ENCODE measurements at places on chromosomes 13 and 19.

- DNase-seq, result no peak
Observed at GRCh38 chr13:46320821-46321220, 66.2 kb downstream of the RUBCNL start.

- DNase-seq, result no peak
Observed at GRCh38 chr13:30502237-30502636, 36.5 kb upstream of the HMGB1 start.

DNA sequence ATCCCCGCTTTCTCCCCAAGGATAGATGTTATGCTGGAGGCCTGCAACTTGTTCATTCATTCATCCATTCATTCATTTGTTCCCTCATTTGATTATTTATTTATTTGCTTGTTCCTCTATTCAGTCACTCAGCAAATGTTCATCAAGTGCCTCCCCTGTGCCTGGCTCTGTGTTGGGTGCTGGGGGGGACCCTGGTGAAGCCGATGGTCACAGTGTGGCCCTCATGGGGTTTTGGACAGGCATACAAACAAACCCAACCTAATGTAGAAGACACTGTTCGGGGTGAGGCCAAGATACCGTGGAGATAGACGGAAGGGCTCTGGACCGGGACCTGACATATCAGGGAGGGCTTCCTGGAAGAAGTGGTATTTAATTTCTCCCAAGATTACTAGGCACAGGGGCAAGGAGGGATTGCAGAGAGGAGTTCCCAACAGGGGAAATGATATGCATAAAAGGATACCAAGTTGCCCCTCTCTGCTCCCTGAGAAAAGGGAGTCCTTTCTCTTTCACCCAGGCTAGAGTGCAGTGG, 58.1 kb downstream of the ZNF536 start:
- no peak for DNase-seq

GRCh38 chr19:43498233-43498842, 6.2 kb downstream of the PHLDB3 start:
- DNase-seq, result no peak

GRCh38 chr13:21033856-21034602, 27.4 kb downstream of the LATS2 start:
- DNase-seq, result no peak

GRCh38 chr19:33641261-33641660, 19.5 kb downstream of the CHST8 start:
- no peak for DNase-seq

DNA sequence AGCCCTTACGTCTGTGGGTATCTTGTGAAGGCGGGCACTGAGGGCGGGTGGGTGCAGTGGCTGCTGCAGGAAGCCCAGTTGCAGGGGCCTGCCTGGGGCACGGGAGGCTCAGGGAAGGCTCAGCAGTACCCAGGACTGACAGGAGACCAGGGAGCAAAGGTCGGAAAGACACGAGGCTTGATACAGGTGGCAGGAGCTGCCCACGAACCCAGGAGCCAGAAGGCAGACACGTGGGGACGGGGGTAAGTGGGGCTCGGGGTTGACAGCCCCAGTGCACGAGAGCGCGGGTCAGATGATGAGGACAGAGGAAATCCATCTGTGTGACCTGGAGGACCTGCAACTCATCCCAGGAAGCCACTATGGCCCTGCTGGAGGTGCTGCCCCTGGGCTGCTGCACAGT, 25.3 kb downstream of the ELAVL1 start:
- no peak for DNase-seq

GRCh38 chr19:43618921-43619261, 538 bp downstream of the ZNF428 start:
- peak; percentile 79 for DNase-seq

DNA sequence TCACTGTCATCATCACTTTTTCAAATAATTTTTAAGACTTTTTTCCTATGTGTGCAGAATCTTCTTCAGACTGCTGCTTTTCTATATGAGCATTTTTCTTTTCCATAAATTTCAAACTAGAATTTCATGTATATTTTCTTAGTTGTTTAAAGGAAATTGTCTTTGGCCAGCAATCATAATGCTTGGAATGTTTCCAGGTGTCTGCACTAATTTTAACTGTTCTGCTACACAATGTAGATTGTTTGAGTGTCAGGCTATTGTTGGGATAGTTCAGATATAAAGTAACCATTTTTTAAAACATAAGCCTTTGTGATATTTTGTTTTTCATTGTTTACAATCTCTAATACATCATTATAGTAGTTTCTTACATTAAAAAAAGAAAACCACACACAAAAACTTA, 1418.5 kb downstream of the EFNB2 start:
- no peak for DNase-seq

DNA sequence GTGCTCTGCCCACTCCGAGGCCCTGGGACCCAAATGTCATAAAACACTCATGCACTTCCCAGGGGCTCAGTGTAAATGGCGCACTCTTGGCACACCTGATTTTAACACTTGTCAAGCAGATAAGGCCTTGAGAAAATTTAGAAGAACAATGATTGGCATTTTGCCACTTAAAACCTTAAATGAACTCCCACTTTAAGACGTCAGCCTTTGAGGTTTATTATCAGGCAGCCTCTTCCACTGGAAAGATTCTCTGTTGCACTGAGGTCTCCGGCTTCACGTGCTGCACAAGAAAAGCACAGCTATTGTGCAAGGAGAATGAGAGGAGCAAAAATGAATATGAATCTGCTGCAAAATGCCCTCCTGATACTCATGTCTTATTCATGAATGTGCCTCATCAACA, 38.5 kb upstream of the ATP11A start:
- DNase-seq, result no peak

- no peak for DNase-seq
Observed at GRCh38 chr19:33413426-33413725, 39.9 kb downstream of the CEBPG start.

DNA sequence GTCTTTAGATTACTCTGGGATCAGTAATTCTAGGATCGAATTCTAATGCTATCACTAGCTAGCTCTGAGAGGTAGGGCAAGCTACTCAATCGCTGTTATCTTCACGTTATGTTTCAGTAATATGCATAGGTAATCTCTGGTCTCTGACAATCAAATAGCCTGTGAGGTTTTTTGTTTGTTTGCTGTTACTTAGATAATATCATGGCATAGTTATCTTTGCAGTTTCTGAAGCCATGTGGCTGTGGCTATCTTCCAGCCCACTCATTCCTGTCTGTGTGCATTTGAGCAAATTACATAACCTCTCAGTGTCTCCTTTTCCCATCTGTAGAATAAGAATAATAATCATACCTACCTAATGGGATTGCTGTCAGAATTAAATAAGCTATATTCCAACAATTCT, 330.2 kb downstream of the PCDH9 start:
- DNase-seq, result no peak

DNA sequence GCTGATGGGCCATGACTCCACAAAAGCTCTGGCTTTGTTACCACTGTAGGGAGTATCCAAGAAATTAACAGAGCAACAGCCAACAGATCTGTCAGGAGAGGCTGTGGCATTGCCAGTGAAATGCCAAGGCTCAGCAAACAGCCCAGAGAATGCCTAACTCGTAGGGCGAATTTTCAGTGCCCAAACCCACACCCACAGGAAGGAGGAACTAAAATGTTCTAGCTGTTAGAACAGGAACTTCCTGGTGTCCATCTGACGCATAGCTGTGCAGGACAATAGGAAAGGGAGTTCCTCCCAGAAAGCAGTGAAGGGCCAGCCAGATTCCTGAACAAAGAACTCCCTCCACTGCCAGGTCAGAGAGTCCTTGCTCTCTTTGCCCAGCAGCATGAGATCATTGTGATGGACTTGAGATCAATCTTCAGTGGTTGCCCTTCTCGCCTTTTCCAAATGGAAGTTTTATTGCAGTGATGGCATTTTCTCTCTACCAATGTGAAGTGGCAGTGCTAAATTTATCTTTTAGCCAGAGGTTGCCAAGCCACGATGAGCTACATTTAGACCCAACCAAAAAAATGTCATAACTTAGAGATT, 224.2 kb upstream of the STARD13 start:
- no peak for DNase-seq

GRCh38 chr19:45342911-45343310, 2.4 kb downstream of the KLC3 start:
- DNase-seq, result no peak

GRCh38 chr19:30105316-30105715, 163.3 kb downstream of the URI1 start:
- DNase-seq, result no peak

DNA sequence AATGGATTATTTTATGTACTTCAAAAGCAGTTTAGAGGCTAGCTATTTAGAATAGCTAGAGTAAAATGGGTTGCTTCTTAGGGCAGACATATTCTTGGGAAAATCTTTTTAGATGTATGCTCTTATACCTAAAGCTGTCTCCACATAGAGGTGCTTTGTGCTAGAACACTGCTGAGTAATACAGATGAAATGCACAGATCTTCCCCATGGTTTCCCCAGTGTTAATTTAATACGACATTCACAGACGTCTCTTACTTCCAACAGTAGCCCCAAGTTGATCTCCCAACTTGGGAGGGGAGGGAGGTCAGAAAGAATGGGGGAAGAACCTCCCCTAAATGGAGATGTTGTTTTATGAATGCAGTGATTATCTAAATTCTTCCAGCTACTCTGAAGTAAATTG, 16.9 kb downstream of the NALCN start:
- no peak for DNase-seq

GRCh38 chr13:59475911-59476310, 687.8 kb downstream of the DIAPH3 start:
- no peak for DNase-seq

DNA sequence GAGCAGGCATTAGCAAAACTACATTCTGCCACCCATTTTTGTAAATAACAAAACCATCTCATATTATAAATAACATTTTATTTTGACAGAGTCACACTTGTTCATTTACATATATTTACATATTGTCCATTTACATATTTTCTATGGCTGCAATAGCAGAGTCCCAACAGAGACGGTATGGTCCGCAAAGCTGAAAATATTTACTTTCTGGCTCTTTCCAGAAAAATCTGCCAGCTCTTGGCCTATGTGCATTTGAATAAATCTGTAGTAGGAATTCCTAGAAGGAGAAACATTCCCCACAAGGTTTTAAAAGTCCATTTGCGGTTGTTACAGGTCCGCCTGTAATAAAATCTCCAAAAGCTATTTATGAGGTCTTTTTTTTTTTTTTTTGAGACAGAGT, 5.7 kb upstream of the TSPAN16 start:
- DNase-seq, result no peak

DNA sequence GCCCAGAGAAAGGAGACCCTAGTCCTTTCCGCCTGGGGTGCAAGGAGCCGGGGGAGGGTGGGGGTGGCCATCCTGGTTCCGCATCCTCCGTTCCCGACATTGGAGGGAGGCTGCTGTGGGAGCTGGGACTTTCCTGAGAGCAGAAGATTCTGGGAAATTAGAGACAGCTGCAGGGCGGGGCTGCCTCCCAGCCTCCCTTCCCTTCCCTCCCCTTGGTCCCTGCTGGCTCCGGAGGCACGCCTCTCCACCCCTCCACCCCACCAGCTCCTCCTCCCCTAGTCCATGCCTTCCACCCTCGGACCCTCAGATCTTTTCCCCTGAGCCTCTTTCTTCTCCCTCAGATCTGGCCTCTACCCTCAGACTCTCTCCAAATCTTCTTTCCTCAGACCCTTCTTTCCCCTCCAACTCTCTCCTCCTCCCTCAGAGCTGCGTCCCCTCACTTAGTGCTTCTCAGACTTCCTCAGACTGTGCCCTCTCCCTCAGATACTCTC, 3.1 kb upstream of the BCL3 start:
- DNase-seq, result no peak

DNA sequence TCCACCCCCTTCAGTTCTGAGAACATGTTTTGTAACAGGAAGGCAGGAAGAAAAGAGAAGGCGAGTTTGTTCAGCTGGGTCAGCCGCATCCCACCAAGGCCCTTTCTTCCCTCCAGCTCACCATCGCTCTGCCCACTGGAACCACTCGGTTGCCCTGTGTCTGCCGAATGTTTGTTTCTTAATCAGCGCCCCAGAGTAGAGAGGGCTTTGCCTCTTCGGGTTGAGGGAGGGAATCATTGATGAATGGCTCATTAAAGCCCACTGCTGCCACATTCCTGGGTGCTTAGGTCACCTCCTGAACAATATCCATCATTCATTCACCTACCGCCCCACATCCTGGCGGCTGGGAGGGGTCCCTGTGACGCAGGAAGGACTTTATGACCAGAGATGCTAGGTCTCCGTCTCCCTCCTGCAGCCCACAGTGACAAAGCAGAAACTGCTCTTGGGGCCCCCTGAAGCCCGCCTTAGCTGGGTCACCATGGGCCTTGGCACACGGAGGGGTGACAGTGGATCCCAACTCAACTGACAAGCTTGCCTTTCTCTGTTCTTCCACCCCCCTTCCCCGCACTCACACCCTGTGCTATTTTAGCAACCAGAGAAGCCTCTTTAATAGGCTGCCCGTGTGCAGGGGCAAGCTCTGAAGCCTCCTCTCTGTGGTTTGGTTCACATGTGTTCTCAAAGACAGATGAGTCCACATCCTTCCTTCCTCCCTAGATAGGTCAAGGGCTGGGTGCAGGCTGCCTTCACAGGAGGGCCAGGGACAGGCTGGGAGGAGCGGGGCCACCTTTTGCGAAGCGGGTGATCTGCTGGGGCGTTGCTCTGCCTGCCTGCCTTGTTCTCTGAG, 46.2 kb downstream of the ACTN4 start:
- peak; percentile 81 for DNase-seq

DNA sequence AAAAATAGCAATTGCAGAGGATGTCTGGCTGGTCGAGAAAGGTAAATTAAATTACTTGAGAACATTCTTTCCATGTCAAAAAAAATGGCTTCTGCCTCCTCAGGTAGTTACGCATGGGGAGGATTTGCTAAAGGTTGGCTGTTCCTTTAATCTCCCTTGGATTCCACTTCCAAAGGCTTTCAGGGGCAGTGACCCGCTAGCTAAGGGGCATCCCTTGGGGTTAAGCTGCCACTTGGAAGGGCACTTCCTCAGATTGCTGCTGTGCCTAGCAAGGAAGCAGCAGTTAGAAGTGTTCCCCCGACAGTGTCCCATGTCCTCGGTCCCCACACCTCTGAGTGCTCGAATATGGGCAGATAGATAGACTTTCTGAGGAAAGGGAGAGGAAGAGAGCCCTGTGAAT, 108.5 kb downstream of the RGCC start:
- no peak for DNase-seq
